ENCODE measurements at places on chromosomes 7 and 10.

DNA sequence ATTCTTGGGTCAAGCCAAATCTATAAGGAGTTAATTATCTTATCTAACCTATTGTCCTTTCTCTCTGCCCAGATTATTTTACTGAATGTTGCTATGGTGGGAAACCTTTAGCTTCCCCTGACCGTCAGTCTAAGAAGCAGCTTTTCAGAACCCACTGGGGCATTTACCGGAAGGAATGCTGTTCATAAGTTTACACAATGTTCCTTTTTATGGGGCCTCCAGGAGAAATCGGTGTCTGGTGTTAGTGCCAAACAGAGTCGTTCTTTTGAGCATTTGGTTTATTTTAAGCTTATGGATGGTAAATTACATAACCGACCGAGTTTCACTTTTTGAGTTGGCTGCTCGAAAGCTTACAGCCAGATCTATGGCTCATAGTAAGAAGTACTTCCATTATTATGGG lies 111.9 kb downstream of the CACNB2 start:
- DNase-seq, result no peak

GRCh38 chr7:87287738-87288341 lies 57.6 kb upstream of the CROT start:
- no peak for DNase-seq

DNA sequence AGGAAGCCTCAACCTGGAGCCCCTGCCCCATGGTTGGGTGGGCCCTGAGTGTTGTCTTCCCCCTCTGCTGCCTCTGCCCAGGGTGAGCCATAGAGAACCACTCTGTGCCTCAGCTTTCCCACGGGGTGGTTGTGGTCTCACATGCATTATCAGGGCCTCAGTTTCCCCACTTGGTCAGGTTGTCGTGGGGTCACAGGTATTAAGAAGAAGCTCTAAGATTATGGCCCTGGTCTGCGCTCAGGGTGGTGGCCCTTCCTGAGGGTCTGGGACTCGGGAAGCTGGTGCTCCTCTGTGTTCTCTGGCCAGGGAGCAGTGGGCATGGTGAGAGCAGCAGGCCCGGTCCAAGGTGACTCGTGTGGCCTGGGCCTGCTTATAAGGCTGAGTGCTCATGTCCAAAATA lies 17.8 kb downstream of the LRRC27 start:
- DNase-seq, result no peak

GRCh38 chr10:94307046-94307615 lies 55.6 kb downstream of the NOC3L start:
- no peak for DNase-seq

GRCh38 chr10:90319188-90319914 lies 538.5 kb downstream of the HTR7 start:
- no peak for DNase-seq

GRCh38 chr7:16891874-16892643 lies 10.3 kb upstream of the AGR3 start:
- no peak for DNase-seq

DNA sequence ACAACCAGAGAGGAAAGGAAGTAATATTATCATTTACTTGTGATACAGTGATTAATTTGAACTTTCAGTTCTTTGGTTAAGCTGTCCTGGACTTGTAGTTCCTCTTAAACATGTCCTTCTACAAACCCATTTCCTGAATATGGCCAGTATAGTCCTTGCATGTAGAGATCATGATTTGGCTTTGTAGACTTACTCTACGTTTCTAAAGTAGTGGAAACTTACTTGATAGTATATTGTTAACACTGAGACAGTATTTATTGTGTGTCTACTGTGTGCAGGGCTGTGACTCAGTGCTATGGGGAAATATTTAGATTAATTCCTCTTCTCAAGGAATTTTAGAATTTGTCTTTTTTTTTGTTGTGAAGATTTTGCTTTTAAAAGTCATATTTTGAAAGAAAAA lies 109.5 kb downstream of the NRF1 start:
- DNase-seq, result no peak

DNA sequence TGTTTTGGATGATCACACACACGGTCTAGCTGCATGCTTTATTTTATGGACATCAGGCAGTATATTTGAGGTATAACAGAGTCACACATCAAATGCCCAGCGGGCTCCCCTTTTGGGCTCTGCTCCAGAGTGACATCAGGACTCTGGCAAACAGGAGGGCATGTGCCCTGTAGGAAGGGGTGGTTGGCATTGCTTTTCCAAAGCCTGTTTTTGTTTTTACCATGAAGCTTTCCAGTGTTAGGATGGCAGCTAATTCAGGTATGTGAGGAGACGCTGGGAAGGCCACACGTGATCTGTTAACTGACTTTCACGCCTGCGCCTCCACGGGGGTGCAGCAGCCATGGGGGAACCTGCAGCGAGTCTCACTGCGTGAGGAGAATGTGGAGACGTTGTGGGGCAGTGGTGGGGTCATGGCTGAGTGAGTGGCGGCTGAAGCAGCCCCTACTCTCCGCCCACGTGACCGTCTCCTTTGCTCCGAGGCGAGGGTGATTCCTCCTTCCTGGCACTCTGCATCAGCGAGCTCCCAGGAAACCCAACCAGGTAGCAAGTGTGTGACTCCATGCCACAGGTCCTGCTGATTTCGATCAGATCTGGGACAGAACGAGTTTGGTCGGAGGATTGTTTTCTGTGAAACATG lies 117.7 kb downstream of the ANKRD61 start:
- no peak for DNase-seq

GRCh38 chr10:61836888-61837754 lies 64.4 kb upstream of the ARID5B start:
- no peak for DNase-seq

DNA sequence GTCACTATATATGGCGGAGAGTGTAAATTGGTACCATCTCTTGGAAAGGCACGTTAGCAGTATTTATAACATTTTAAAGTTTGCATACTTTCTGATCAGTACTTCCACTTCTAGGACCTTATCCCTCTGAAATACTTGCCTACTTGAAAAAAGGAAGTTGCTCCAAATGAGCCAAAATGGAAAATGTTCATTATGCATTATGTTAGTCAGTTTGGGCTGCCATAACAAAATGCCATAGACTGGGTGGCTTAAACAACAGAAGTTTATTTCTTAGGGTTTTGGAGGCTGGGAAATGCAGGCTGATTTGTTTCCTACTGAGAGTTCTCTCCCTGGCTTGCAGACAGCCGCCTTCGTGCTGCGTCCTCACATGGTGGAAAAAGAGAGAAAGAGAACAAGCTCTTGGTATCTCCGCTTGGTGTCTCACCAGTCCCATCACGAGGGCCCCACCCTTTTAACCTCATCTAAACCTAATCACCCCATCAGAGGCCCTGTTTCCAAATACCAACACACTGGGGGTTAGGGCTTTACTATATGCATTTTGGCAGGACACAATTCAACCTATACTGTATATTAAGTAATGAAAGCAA lies 6.9 kb downstream of the SNX10 start:
- no peak for DNase-seq

DNA sequence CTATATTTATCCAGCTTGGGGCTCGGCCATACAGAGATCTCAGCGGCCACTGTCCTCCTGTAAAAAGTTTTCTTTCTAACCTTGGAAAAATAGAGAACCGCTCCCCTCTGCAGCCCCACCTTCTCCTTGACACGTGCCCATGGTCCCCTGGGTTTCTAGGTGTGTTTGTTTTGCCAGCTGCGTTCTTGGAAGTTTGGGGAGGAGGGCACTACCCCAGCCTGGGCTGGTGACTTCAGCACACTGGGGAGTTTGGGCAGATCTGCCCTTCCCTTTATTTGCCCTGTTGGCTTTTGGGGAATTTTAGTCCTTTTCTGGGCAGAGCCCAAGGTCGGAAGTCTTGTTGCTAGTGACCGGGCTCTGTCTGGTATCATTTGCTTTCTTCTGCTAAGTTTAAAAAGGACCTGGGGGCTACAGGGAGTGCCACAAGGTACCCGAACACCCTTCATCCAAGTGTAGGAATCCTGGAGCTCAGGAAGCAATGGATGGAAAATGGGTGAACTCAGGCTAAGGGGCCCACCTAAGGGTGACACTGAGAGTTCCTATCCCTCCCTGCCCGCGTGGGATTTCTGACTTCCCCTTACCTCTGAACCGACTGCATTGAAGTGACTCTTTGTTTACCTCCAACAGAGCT lies 1.7 kb downstream of the ADAMTS14 start:
- DNase-seq, result no peak

GRCh38 chr10:32000937-32001336 lies 55.3 kb downstream of the KIF5B start:
- no peak for DNase-seq

- DNase-seq, result no peak
Observed at GRCh38 chr7:146235195-146235594, 118.6 kb downstream of the CNTNAP2 start.

DNA sequence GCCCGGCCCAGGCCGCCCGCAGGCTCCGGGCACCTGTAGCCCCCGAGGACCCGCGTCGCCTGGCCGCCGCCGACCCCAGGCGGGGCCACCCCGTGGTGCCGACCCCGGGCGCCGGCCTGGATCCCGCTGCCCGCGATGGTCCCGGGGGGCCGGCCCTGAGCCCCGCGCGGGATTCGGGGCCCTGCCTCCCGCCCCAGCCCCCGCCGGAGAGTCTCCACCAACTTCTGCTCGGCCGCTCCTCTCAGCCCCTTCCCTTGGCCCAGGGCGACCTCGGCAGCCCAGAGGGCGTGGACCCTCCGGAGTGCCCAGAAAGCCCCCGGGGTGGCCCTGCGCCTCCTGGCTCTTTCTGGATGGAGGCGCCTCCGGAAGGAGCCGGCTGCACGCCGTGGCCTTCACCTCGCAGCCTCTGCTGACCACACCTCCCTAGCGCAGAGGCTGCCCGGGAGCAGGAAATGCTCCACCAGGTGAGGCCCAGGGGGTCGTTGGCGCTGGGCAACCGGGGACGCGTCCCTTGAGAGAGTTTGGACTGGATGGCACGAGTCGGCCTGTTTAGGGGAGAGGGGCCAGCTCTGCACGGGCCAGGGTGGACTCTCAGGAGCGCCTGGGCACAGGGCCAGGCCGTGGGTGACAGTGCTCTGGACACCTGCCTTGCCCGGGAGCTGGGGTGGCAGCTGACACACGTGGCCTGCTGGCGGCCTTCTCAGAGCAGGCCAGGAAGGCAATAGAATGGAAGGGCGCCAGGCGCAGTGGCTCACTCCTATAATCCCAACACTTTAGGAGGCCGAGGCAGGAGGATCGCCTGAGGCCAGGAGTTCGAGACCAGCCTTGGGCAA lies 529 bp downstream of the ZNF853 start:
- DNase-seq, result no peak

- DNase-seq, result no peak
Observed at GRCh38 chr7:32479574-32480200, 10.5 kb downstream of the LSM5 start.

- peak; percentile 92 for DNase-seq
Observed at GRCh38 chr10:28984431-28984830, 304.4 kb upstream of the LYZL1 start.

DNA sequence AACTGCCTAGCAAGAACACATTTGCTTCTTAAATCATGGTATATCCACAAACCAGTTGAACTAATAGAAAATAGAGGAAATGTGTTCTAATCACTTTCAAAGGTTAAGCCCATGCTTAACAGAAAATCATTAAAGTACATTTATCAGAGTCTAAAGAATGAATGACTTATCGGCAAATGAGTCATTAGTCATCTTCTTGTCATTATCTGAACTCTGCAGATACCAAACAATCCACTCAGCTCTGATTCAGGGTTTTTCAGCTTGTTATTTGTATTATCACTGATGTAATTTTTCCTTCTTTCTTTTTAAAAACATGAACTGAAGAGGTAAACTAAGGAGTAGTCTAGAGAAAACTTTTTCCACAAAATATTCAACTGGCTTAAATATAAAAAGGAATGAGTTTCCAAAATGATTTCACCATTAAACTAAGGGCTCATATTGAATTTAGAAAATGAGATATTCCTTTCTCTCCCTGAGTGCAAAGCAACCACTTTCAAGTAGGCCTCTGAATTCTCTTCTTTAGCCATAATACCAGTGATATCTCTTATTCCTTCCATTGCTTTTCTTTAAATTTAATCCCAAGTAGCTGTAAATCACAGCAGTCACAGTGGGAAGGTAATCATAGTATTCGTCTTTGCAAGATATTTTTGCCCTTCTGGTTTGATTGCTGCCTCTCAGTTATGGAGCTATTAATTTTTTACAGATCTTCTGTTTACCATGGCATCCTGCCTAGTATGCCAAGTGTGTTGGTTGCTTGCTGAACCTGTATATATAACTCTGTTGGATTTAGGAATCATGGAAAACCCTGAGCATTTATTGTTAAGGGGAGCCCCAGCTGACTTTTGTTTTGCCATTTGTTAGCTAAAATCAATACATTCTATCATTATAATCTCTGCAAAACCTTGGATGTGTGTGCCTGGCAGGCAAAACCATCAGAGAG lies 125.1 kb downstream of the THSD7A start:
- DNase-seq, result no peak

DNA sequence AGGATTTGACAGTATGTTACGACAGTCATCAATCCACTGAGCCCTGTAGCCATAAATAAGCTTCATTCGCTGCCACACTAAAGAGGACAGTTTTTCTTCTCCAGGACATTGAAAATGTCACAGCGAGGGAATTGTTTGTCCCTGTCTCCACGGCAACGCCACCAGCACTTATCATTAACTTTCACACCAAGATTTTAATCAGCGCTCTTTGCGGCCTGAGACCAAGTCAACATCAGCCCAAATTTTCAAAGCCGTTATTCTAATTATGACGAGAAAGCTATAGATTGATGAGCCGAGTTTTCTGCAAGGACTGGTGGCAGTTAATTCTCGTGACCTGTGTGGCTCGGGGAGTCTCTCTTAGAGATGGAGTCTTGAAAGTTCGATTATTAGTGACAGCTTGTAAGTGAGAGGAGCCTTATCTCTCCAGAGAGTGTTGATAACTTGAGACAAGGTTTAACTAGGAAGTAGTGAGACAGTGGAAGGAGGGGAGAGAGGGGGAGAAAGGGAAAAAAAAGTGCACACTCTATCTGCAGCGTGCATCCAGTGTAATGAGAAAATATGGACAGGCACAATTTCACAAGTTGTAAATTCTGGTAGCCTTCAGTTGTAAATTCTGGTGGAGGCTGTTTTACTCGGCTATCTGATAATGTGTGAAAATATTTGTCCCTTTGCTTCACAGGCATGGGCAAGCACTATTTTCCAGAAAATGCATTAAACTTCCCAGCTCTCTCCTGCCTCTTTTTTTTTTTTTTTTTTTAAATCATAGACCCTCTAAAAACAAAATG lies 473.3 kb downstream of the LRMDA start:
- DNase-seq, result no peak

- DNase-seq, result no peak
Observed at GRCh38 chr10:34596351-34596750, 218.7 kb downstream of the PARD3 start.

DNA sequence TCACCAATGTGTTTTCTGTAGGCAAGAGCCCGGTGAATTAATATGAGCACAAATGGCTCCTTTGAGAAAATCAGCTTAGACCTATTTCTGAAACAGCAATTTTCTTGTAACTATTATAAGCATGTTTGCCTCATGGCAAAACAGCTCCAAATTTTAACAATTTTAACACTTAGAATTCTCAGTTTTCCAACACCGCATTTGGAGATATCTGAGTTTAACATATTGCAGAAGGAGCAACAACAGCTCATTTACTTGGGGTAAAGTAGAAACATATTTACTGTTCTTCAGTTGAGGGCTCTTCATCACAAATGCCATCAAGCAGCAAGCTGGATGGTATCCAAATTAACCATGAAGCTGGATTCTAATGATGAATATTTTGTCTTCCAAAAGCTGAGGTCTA lies 134.0 kb upstream of the SLC26A5 start:
- no peak for DNase-seq

GRCh38 chr10:110737886-110738634 lies 93.9 kb downstream of the RBM20 start:
- DNase-seq, result no peak
